ENCODE measurements at places on chromosomes 7 and 10.

DNA sequence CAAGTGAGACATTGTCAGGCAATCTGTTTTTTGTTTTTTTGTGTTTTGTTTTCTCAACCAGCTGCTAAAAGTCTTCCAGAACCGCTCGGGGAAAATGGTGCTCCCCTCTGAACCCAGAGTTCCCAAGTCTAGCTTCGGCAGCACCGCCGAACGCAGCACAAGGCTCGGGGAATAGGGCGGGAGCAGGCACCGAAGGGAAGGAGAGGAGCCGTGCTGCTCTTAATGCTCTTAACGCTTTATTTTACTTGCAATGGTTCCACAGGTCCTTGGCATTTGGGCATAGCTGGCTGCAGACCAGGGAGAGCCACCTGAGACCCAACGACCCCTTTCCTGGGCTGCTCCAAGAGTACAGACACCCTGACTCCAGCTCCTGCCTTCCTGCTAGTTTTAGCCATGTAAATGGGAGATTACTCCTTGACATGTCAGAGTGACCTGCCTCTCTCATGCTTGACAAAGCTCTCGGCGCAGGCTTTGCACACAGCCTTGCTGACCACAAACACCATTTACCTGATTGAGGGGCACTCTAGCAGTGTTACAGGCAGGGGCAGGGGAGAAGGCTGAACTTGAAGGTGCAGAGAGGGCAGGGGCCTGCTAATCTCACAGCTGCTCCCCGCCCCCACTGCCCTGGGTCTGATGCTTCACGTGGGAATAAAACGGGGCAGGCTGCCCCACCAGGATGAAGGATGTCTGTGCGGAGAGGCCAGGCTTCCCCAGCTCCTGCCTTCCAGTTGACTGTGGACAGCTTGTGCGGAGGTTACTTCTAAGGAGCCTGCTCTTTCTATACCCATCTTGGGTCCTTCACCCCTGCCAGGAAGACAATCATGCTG, 58.6 kb upstream of the EFCAB10 start:
- no peak for DNase-seq

DNA sequence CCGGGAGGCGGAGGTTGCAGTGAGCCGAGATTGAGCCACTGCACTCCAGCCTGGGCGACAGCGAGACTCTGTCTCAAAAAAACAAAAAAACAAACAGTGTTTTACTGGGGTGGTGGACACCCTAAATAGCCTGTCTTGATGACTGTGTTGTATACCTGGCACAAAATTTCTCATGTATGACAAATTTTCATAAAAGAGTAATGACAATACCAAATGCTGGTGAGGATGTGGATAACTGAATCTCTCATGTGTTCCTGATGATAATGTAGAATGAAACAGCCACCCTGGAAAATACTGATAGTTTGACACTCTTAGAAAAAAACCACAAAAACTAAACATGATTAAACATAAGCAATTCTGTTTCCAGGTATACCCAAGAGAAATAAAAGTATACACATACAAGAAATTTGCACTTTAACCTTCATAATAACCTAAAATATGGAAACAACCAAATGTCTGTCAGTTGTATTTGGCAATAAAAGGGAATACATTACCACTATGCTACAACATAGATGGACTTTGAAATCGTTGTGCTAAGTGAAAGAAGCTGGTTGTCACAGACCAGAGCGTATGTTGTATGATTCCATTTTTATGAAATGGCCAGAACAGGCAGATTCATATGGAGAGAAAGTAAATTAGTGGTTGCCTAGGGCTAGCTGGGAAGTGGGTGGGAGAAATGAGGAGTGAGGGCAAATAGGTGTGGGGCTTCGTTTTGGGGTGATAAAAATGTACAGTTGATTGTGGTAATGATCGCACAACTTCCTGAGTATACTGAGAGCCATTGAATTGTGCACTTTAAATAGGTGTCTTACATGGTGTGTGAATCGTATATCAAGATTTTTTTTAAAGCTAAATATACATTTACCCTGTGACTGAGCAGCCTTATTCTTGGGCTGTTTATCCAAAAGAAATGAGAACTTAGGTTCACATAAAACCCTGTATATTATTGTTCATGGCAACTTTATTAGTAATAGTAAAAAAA, 12.5 kb downstream of the WDR37 start:
- no peak for DNase-seq

DNA sequence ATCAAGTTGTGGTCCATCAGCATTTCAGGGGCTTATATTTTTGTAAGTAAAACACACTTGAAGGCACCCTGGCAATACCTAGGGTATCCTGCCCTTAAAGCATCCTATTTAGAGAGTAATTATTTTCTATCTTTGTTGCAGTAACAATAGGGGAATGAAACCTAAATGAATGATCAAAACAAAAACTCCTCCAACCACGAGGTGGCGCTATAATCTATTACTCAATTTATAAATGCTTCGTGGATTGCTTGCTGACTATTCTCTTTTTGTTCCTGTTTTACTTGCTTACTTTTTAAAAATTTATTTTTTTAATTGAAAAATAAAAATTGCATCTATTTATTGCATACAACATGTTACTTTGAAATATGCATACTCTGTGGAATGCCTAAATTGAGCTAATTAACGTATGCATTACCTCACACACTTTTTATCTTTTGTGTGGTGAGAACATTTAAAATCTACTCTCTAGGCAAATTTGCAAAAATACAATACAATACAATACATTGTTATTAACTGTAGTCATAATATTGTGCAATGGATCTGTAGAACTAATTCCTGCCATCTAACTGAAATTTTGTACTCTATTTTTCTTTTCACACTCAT, 147.7 kb upstream of the BMPER start:
- no peak for DNase-seq

- DNase-seq: no peak
These were observed 2.4 kb upstream of the SYCE1 start for GRCh38 chr10:133567609-133568286.

DNA sequence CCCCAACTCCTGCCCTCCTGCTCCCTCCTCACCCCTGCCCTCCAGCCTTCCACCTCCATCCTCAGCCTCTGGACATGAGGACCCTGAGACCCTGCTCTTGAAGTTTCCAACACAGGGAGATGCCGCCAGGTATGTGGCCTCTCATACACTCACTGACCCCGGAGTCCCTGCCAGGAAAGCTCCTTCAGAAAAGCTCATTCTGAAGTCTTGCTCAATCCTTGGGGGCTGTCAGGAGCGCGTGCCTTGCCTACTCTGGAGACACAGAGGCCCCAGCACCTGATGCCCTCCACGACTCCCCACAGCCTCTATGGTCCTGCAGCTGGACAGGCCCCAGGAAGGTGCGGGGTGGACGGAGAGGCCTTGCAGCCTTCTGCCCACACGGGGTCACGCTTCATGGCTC, 11.0 kb downstream of the NUDT1 start:
- DNase-seq: no peak

- no peak for DNase-seq
These were observed 291.5 kb upstream of the ZNF32 start for GRCh38 chr10:43939939-43940820.

DNA sequence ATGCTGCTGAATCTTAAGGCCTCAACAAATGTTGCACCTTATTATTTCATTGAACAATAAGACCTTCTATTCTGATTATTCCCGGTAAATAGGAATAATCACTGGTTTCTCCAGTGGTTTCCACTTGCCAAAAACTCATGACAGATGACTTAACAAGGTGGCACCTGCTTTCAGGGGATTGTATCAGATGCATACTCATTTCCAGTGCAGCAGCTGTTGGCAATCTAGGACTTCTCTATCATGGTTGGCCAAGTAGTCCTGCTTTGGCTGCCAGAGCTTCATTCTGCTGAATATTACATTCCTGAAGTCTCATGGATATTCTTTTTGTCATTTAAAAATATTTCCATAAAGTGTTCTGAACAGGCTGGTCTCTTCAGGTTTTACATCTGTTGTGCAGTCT, 193.3 kb downstream of the ADK start:
- no peak for DNase-seq

GRCh38 chr10:92413519-92413918, 122.6 kb downstream of the MARCHF5 start:
- peak; percentile 15 for DNase-seq

Measured in urothelium cell line (cell line).